B cell (primary cell): ENCODE measurements at places on chromosomes 5 and 9.

DNA sequence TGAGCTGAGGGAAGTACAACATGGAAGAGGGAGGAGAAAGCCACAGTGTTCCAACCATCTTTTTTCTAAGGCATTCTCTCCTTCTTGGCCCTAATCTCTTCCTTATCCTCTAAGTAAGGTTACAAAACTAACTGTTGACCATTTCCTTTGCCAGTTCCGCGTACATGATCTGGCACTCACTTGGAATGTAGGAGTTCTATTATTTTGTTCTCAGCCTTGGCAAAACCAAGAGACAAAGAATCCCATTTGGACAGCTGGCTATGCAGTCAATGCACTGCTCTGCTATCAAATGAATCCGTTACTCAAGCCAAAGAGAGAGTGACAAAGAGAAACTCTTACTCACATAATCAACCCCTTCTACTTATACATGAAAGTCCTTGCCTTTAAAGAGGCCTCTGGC lies 410.3 kb downstream of the DTWD2 start:
- DNase-seq, result no peak

GRCh38 chr9:12730927-12731326 lies 37.7 kb downstream of the TYRP1 start:
- DNase-seq, result no peak

DNA sequence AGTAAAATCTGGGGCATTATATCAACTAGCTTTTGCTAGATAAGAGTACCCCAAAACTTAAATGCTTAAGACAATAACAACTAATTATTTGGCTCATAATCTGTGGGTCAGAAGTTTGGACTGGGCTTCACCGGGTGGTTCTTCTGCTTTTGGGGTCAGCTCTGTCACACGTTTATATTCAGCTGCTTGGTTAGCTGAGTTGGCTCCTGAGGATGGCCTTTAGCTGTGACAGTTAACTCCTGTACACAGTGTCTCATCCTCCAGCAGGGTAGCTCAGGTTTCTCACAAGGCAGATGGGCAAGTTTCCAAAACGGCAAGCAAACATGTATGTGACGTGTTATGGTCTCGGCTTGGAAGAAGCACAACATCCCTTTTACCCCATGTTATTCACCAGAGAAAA lies 488.2 kb downstream of the TLE4 start:
- DNase-seq, result no peak

DNA sequence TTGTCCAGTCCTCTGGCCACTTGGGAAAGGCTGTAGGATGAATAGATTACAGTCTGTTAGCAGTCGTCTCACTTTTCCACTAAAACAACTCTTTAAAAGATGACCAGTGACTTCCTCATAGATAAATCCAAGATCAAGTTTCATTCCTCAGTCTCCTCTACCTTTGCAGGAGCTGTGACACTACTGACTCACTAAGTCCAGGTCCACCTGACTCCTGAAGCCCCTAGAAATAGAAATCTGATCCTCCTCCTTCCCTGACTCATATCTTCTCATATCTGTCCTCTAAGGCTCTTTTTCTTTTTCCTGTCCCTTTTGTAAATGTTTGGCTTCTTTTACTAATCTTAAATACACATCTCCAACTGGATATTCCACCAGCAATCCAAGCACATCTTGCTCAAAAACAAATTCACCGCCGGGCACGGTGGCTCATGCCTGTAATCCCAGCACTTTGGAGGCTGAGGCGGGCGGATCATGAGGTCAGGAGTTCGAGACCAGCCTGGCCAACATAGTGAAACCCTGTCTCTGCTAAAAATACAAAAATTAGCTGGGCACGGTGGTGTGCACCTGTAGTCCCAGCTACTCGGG lies 2.6 kb downstream of the CCDC125 start:
- no peak for DNase-seq
